Tibial nerve (tissue), 4 donors: ENCODE measurements at places on chromosomes 12 and 14.
A peak's percentile ranks its signal among the peaks of the same experiment; 100 is the strongest.

DNA sequence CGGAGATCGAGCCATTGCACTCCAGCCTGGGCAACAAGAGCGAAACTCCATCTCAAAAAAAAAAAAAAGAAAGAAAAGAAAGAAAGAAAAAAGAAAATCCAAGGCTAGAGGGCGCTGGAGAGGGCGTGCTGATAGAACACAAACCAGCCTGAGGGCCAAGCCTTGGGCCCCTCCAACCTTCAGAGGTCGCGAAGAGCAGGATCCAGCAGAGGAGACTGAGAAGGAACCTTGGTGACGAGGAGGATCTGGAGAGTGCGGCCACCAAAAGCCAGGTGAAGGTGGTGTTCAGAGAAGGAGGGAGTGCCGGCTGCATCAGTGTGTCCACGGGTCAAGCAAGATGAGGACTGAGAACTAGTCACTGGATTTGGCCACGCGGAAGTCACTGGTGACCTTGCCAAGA lies 4.1 kb upstream of the DYNC1H1 start:
- no peak for DNase-seq

DNA sequence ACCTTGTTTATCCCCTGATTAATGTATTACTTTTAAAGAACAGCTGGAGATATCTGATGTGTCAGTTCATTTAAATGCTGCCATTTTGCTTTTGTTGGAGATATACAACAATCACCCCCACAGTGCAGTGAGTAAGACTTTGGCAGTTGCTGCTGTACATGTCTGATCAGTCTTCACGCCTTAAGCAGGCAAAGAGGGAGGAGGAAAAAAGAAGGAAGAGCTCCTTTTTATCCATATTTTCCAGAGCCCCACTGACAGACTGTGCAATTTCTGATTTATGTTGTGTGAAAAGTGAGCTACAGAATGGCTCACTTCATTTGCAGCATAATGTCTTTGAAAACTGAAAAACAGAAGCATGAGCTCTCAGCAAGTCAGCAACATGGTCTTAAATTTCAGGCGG lies 319.7 kb upstream of the LRIG3 start:
- no peak for DNase-seq

DNA sequence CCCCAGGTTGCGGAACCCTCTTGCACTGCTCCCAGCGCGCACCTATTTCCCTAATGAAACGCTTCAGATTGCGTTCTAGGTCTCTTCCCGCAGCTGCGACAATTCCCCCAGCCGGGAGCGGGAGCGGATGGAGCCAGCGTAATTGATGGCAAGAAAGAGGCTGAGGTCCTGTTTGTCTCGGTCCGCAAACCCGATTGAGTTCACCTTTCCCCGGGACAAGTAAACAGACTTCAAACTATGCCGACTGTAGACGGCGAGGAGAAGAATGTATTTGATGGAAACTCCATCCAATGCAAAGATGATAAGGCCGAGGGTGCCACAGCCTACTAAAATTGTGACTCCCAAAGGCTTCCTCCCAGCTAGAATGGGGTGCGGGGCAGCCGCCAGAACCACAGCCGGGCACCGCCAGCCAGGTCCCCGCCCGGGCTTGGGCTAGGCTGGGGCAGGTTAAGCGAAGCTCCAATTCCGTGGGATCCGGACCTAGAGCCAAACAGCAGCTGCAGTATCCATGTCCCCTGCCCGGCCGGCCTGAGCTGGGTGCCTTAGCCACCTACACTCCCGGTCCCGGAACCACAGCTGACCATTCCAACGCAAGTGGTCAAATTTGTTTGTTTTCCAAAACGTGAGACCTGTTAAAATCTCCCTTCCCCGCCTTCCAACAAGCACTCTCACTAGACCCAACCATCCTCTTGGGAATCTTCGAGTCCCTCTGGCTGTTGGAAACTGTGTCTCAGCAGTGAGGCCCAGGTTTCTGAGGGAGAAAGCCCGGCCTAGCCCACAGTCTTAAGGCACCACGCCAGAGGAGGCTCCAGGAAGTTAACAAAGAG lies 5.5 kb downstream of the NKX2-1 start:
- no peak for DNase-seq

DNA sequence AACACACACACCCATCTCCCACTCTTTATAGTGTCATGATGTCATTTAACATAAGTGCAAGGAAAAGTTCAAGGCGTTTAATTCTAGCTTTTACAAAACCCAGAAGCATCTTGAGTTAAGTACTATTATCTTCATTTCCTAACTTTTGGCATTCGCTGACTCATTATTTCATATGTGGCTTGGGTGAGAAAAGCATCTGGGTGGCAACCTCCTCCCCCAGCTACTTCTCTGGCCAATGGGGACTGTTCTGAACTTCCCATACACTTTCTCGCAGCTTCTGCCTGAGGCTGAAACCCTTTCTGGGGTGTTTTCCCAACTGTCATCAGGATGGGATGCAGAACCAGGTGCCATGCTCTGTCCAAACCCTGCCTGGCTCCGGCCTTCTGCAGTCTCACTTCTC lies 2.8 kb upstream of the MARK3 start:
- DNase-seq: no peak

GRCh38 chr14:71166180-71166837 lies 259.1 kb downstream of the PCNX1 start:
- peak; percentile 48 for DNase-seq
